Calu3 (cell line): ENCODE measurements at places on chromosomes 2 and 18. TPM values are rescaled to one million over a fixed set of nuclear protein-coding genes. Genes with fewer than 3 reads are reported as not detected.

The ARL5A gene
- 45.0 and 53.7 TPM in 2 replicates for total RNA-seq

The AFF3 gene
- total RNA-seq, result not detected in 2 replicates

DNA sequence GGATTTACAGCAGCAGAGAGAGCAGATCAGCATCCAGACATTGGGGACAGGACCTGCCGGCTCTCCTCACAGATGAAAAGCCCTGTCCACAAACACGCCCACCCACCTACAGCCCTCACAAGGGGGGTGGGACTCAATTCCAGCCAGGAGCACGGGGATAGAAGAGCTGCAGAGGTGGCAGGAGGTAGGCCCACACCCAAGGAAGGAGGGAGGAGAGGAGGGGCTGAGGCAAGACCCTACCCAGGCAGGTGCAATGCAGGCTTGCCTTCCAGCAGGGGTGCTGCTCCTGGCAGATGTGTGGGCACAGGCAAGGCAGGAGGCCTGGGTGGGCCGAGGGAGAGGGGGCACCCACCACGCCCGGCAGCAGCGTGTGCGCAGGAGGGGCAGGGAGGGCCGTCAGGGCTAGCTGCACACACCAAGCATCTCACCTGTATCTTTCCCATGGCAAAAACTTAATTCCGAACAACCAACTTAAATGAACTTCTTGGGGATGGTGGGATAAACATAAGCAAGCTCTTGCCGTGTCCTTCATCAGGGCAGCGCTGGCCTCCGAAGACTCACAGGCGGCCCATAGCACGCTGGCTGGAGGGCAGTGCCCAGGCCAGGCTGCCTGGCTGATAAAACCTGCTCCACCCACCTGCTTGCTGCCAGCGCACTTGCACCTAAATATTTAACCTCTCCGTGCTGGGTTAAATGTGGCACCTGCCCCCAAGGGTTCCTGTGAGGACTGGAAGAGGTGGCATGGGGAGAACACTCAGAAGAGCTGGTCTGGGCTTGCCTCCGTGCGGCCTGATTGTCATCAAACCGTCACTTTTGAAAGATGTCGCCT, 219.5 kb downstream of the HDAC4 start:
- DNase-seq, result no peak
- H3K4me3 ChIP-seq, result no peak overlapping the region

The MC2R gene
- total RNA-seq, result not detected in 2 replicates

DNA sequence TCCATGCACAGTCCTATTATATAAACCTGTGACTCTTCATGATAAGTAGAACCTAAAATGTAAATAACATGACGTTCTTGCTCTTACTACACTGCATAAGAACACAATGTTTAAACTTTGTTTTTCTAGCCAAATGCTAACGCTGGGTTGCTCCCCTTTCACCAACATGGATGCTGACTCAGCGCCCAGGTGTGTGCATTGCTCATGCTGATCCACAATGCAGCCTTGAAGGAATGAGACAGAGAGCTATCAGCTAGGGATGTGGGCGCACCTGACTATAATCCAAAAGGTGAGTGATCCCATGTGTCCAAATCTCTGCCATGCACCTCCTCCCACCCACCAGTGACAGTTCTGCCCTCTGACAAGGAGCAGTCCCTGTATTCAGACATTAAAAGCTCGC, 235.0 kb downstream of the IRS1 start:
- no peaks in the 10 kb centered on the region for H3K27me3 ChIP-seq
- H3K4me3 ChIP-seq, result no peak overlapping the region
- no peak overlapping the region for H3K27ac ChIP-seq

GRCh38 chr2:16487686-16488085, 177.9 kb downstream of the CYRIA start:
- H3K36me3 ChIP-seq, result no peaks in the 10 kb centered on the region
- no peak overlapping the region for H3K4me3 ChIP-seq
- peak; percentile 36 for DNase-seq
- H3K27ac ChIP-seq, result no peak overlapping the region
- peaks cover 17% of the 10 kb centered on the region for H3K27me3 ChIP-seq
- no peaks in the 10 kb centered on the region for H3K4me1 ChIP-seq

GRCh38 chr2:98647636-98648035, 39.2 kb downstream of the UNC50 start:
- H3K36me3 ChIP-seq, result no peaks in the 10 kb centered on the region
- no peak overlapping the region for H3K4me3 ChIP-seq
- no peaks in the 10 kb centered on the region for H3K27me3 ChIP-seq
- H3K4me1 ChIP-seq, result peaks cover 7% of the 10 kb centered on the region

- H3K27ac ChIP-seq, result no peak overlapping the region
- DNase-seq, result no peak
- no peaks in the 10 kb centered on the region for H3K36me3 ChIP-seq
Measured at GRCh38 chr18:50749945-50750344, 69.9 kb downstream of the MRO start.

GRCh38 chr2:27071990-27072830, 756 bp upstream of the OST4 start:
- H3K27ac ChIP-seq, result no peak overlapping the region
- H3K36me3 ChIP-seq, result peaks cover 40% of the 10 kb centered on the region
- peak overlapping the region; percentile 85 for H3K4me3 ChIP-seq
- no peak for DNase-seq

The GPATCH11 gene
- 5.4 and 5.8 TPM in 2 replicates for total RNA-seq

The ZFP36L2 gene
- 90.7 and 120 TPM in 2 replicates for total RNA-seq

DNA sequence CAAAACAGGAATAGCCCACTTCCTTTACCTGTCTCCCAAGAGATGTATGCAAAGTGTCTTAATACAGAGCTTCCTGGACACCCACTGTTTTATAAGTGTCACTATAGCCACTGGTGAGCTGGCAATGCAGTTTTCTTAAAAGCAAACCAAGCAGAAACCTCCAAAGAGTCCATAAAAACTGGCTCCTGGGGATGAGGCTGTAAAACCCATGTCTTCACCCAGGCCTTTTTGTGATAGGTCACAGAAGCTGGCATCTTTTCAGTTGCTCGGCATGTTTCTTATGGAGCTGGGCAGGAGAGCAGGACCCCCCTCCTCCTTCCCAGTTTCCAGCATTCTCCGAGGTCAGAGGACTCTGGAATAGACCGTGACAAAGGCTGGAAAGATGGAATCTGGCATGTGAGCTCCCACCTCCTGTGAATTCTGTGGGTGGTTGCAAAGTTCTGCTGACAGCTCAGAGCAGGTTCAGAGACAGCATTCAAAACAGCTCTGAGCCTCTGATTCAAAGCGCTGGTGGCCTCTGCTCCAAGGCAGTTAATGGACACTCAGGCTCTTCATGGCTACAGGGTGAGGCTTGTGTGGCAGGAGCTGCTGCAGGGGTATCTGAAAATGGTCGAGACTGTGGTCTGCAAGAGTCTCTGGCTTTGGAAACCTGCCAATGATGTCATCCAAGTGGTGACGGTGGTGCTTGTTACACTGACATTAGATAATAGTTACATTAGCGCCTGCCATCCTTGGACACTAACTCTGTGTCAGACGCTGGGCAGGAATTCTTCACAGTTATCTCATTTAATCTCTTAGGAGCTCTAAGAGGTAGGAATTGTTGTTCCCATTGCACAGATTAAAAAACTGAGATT, 283.4 kb downstream of the CLIP4 start:
- no peak overlapping the region for H3K4me3 ChIP-seq
- H3K36me3 ChIP-seq, result no peaks in the 10 kb centered on the region
- H3K27me3 ChIP-seq, result peaks cover 100% of the 10 kb centered on the region
- no peak overlapping the region for H3K27ac ChIP-seq

The ACVR1C gene
- 0.86 and 0.99 TPM in 2 replicates for total RNA-seq

DNA sequence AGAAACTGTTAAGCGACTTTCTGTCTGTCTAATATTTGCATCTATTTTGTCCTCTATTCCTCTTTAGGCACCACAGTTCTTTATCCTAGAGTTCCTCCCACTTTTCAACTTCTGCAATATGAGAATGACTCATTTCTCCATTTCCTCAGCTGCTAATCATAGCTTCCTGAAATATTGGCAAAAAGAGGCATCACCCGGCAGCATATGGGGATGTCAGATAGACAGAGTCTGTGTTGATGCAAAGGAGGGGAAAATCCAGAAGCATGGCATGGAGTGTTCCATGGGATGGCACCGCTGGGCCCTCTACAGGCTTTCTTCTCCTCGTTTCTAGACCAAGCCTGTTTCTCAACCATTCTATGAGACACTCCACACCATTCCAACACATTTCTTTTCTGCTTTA, 93.4 kb downstream of the DOCK10 start:
- no peaks in the 10 kb centered on the region for H3K36me3 ChIP-seq
- H3K27me3 ChIP-seq, result no peaks in the 10 kb centered on the region
- no peak for DNase-seq

DNA sequence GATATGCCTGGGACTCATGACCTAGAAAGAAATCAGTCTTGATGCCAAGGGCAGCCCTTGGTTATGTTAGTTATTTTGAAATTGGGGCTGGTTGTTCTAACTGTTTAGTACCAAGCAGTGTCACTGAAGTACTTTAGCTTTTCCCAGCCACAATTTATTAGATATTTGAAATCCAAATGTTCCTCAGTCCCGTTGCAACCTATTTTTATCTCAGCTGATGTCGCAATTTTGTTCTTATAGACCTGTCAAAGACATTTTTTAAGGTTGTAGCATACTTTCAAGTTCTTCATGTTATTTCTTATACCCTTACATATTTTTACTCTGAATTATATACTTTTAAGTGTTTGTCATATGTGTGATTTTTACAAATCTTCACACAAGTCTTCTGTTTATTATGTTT, 100.1 kb downstream of the LRP1B start:
- H3K4me1 ChIP-seq, result no peaks in the 10 kb centered on the region
- no peaks in the 10 kb centered on the region for H3K36me3 ChIP-seq
- DNase-seq, result no peak
- H3K27ac ChIP-seq, result no peak overlapping the region
- no peaks in the 10 kb centered on the region for H3K27me3 ChIP-seq
- H3K4me3 ChIP-seq, result no peak overlapping the region

DNA sequence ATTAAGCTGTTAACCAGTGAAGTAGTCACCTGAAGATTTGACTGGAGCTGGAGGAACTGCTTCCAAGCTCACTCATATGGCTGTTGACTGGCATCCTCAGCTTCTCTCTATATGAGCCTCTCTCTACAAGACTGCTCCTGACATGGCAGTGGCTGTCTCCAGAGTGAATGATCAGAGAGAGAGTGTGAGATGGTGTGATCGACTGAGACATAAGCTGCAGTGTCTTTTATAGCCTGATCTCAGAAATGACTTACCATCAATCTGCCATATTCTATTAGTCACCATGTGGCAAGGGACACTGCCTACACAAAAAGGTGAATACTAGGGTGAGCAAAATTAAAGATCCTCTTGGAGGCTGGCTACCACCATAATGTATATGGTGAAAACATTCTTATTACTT, 7.8 kb upstream of the RBMS1 start:
- H3K27ac ChIP-seq, result no peak overlapping the region
- no peaks in the 10 kb centered on the region for H3K27me3 ChIP-seq
- no peaks in the 10 kb centered on the region for H3K36me3 ChIP-seq
- H3K4me1 ChIP-seq, result no peaks in the 10 kb centered on the region
- no peak for DNase-seq

GRCh38 chr2:171432206-171432968, 1.4 kb downstream of the METTL8 start:
- H3K27ac ChIP-seq, result peak overlapping the region; percentile 97
- H3K36me3 ChIP-seq, result peaks cover 35% of the 10 kb centered on the region
- H3K4me1 ChIP-seq, result peaks cover 10% of the 10 kb centered on the region
- no peak for DNase-seq
- no peaks in the 10 kb centered on the region for H3K27me3 ChIP-seq
- peak overlapping the region; percentile 90 for H3K4me3 ChIP-seq

DNA sequence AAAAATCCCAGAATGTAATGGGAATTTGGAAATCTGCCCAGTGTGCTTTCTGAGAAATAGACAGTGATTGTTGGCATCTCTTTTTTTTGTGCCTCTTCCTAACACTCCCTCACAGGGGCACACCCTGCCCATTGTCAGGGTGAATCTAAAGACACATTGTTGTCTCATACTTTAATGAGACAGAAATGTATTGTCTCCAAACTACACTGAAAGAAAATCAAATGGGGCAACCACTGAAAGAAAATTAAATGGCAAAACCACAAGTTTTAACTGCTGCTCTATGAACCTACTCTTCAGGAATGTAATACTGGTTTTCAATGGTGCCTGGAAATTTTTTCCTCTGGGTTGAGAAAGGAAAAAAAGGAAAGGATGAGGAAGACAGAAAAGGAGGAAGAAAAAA, 43.2 kb upstream of the GLS start:
- H3K4me3 ChIP-seq, result no peak overlapping the region
- no peak overlapping the region for H3K27ac ChIP-seq
- peaks cover 29% of the 10 kb centered on the region for H3K4me1 ChIP-seq
- no peak for DNase-seq

- H3K27me3 ChIP-seq, result no peaks in the 10 kb centered on the region
- no peak for DNase-seq
- H3K4me1 ChIP-seq, result no peaks in the 10 kb centered on the region
- no peak overlapping the region for H3K27ac ChIP-seq
- no peak overlapping the region for H3K4me3 ChIP-seq
Measured at GRCh38 chr2:182915369-182916326, 49.2 kb upstream of the FRZB start.

The CCDC178 gene
- total RNA-seq, result not detected in 2 replicates

The CHRND gene
- total RNA-seq, result not detected in 2 replicates

DNA sequence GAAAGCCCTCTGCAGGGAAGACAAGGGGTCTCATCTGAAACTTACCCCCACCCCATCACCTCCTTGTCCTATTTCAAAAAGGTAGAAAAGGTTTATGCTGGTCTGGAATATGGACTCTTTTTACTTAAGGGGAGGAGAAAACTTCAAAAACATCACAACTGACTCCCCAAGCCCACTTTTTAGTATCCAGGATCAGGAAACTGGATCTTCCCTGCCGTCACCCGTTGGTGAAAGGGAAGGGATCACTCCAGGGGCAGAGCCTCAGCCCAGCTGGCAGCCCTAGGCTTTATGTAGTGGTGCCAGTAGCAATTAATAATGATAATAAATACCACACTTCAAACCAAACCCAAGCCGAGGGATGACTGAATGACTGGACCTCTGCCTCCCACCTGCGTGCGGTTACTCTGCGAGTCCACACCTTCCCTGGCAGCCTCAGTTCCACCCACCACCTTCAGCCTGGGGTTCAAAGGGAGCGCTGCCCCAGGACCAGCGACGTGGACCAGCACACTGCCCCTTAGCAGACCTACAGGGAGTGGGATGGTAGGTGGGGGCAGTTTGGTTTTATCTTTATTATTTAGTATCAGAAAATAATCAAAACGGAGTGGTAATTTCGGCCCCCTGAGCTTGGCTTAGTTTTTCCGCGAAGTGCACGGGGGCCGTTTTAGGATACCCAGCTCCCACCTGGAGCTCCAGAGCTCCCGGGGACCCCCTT, 4.9 kb upstream of the GATA6 start:
- peaks cover 8% of the 10 kb centered on the region for H3K4me1 ChIP-seq
- peak; percentile 19 for DNase-seq
- H3K27me3 ChIP-seq, result peaks cover 35% of the 10 kb centered on the region

- no peak overlapping the region for H3K4me3 ChIP-seq
- no peak for DNase-seq
- H3K27ac ChIP-seq, result no peak overlapping the region
- peaks cover 10% of the 10 kb centered on the region for H3K27me3 ChIP-seq
- peaks cover 41% of the 10 kb centered on the region for H3K4me1 ChIP-seq
Measured at GRCh38 chr2:237232166-237232565, 146.5 kb downstream of the COPS8 start.

The BOD1L2 gene
- not detected in 2 replicates for total RNA-seq

- H3K27me3 ChIP-seq, result no peaks in the 10 kb centered on the region
- H3K4me3 ChIP-seq, result no peak overlapping the region
- H3K27ac ChIP-seq, result no peak overlapping the region
- peaks cover 8% of the 10 kb centered on the region for H3K36me3 ChIP-seq
Measured at GRCh38 chr2:37084797-37085196, 479 bp downstream of the GPATCH11 start.
